ENCODE measurements at places on chromosomes 7 and 10.

DNA sequence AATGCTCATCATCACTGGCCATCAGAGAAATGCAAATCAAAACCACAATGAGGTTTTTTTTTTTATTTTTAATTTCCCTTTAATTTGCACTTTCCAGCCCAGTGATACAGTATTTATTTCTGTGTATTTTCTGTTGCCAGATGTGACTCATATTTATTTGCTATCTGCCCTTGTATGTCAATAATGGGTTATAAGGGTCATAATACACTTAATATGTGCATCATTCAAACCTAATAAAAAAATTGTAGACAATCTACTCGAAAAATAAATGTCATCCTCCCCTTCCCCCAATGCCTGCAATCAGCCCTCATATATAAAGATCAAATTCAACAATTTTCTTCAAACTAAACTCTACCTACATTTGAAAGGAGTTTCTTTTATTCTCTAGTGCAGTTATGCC is 154.5 kb downstream of the CSTF2T start:
- no peak for ATAC-seq

GRCh38 chr7:79513261-79513660 is 59.8 kb upstream of the MAGI2 start:
- ATAC-seq, result no peak

DNA sequence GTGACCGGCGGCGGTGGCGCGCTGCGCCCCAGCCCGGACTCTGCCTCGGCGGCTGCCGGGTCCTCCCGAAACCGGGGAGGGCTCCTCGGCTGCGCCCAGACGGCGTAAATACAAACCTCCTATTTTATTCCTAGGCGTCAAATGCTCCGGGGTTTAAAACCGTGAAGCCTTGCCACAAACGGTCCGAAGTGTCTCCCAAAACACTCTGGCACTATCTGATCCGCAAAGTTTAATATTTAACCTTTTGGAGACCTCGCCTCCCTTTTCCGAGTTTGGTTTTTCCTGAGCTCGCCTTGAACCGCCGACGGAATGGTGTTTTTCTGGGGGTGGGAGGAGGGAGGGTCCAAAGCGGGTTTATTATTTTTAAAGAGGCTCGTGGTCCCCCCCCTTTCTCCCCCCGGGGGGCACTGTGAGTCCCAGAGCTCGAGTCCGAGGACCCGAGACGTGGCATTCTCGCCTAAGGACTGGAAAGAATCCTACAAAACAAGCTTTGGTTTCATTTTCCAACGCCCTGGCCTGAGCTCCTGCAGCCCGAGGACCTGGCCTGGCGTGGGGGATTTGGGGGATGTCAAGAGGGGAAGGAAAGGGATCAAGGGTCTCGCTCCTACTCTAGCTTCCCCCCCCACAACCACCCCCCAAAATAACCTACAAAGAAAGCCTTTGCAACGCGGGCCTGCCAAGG is 1.8 kb downstream of the TNRC18 start:
- no peak for ATAC-seq

DNA sequence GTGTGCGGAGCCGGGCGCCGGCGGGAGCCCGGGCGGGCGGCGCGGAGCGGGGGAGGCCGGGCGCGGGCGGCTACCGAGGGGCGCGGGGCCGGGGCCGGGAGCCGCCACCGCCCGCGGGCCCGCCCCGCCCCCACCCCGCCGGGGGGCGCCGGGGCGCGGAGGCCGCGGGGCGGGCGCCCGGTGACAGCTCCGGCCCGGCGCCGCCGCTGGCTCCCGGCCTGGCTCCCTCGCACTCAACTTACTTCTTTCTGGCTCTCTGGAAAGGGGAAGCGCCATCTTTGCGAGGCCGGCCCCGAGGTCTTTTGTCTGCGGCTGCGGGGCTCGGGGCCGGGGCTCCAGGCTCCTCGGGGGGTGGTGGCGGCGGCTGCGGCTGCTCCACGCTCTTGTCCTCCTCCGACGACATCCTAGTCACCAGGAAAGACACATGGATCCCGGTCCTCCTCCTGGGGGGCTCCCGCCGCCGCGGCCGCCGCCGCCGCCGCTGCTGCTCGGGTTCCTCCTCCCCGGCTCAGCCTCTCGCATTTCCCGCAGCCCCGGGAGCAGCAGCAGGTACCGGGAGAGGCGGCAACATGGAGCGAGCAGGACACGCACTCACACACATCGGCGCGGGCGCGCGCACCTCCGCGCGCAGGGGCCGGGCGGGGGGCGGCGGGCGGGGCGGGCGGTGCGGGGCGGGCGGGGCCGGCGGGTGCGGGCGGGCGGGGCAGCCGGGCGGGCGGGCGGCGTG is at the start of gene KMT2C:
KMT2C (minus strand) TSS at position 620 of the 727 bp plus-strand sequence; CDS start at position 403, 217 bp downstream.
- peak; percentile 43 for ATAC-seq

GRCh38 chr10:26951650-26952049 is 90.9 kb upstream of the ABI1 start:
- ATAC-seq, result no peak

- ATAC-seq, result no peak
Measured at GRCh38 chr10:75239096-75239790, 3.5 kb upstream of the COMTD1 start.

DNA sequence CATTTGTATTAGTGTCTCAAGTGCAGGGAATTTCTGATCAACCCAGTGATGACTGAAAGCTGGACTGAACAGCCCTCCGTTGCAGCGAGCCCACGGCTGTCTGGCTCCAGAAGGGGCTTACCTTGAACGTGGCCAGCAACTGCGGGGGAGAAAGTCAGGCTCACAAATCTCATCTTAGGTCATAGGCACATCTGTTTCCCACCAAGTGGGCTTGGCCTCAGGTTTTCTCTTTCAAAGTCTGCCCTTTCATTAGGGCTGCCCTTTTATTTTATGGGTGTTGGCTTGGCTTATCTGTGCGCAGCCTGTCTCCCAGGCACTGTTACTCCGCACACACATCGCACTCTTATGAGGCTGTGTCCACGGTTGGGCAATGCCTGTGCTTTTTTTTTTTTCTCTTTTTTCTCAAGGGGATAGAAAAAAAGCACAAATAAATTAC is 178.0 kb downstream of the JCAD start:
- peak; percentile 78 for ATAC-seq

GRCh38 chr7:113030489-113030888 is 56.1 kb downstream of the GPR85 start:
- ATAC-seq, result no peak

- ATAC-seq, result no peak
Measured at GRCh38 chr7:151699147-151699927, 177.6 kb downstream of the PRKAG2 start.

- no peak for ATAC-seq
Measured at GRCh38 chr10:51377932-51378599, 303.8 kb downstream of the PRKG1 start.

GRCh38 chr7:78074713-78075112 is 276.1 kb downstream of the PHTF2 start:
- ATAC-seq, result no peak

DNA sequence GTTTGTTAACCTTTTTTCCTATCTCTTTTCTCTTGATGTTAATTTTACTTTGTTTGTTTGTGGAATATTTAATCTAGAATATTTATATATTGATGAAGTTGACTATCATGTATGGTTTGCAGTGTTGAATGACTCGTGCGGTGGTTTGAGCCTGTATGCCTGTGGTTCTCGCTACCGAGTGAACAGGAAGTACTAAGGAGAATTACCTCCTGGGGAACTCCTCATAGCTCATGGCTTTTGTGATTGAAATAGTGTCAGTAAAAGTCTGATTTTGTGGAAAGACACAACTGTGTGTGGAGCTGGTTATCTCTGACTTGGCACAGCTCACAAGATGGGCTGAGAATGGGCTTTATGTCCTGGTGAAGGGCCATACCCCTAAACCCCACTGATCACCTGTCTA is 498.6 kb downstream of the GLRX3 start:
- ATAC-seq, result no peak

- no peak for ATAC-seq
Measured at GRCh38 chr10:98150544-98150943, 16.1 kb downstream of the R3HCC1L start.

GRCh38 chr10:80924063-80924952 is 386.6 kb downstream of the SH2D4B start:
- ATAC-seq, result no peak

DNA sequence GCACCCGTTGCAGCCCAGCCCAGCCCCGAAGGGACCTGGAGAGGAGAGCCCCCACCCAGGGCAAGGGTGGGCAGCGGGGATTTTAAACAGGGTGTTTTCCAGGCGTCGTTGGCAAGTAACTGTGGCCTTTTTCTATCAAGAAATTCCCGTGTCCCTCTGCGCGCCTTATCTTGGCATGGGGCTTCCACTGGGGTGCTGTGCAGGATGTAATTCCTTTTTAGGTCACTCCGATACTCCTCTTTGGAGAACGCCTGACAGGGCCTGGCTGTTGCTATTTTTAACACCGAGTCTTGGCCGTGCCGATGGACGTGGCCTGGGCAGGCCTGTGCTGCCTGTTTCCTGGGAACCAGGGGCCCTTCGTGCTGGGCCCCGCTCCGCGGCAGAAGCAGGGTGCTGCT is 93.8 kb downstream of the INPP5A start:
- peak; percentile 87 for ATAC-seq

GRCh38 chr7:83519240-83519639 is 129.7 kb downstream of the SEMA3E start:
- ATAC-seq, result no peak

- ATAC-seq, result peak; percentile 95
Measured at GRCh38 chr7:149497467-149498261, at the start of gene ZNF746. ZNF746 (minus strand) TSS chr7:149497809; CDS start chr7:149497536, 273 bp downstream.

GRCh38 chr10:7486528-7486927 is 75.7 kb upstream of the SFMBT2 start:
- no peak for ATAC-seq

DNA sequence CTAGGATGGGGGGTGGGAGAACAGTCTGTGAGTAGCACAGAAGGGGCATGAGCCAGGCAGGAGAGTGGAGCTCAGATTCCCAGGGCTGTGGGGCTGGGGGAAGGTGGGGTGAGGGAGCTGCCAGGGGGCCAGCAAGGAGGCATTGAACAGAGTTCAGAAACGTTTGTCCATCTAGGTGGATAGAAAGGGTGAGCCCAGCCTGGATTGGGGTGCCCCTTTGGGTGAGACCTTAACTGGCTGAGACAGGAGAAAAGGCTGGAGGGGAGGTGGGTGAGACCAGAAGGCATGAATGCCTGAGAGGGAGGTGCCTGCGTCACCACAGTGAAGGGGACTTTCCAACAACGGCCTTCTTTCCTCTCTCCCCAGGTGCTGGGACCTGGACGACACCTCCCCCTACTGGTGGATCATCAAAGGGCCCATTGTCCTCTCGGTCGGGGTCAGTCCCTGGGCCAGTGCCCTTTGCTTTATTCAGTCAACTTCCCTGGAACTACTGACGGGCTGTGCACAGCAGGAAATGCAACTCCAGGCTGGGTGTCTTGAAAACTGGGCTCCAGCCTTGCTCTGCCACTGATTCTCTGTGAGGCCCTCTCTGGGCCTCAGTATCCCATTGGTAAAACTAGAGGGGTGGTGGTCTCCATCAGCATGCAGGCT is 11.0 kb downstream of the GHRHR start:
- ATAC-seq, result peak; percentile 63

DNA sequence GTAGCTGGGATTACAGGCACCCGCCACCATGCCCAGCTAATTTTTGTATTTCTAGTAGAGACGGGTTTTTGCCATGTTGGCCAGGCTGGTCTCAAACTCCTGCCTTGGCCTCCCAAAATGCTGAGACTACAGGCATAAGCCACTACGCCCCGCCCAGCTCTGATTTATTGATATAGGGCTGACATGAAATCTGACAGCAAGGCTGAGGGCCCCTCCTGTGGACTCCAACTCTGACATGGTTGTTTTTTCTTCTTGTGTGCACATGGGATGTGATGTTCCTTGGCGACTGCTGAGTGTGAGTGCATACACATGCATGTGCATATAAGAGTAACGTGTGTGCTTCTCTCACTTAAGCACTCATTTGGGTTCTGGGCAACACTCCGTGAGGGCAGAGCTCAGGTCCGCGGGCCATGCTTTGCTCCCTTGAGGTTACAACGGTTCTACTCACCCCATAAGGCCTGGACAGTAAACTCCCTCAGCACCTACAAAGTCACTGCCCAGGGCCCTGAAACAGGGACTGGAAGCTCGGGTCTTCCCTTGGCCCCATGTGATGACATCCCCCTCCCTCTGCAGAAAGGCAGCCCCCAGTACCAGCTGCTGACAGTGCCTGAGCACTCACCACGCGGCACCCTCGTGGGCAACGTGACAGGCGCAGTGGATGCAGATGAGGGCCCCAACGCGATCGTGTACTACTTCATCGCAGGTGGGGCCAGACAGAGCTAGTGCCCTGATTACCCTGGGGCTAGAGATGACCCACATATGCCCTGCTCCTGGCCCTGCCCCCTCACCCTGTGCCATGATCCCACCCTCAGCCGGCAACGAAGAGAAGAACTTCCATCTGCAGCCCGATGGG is 33.6 kb upstream of the VSIR start:
- no peak for ATAC-seq

- ATAC-seq, result no peak
Measured at GRCh38 chr7:50355817-50356178, 51.3 kb downstream of the IKZF1 start.

DNA sequence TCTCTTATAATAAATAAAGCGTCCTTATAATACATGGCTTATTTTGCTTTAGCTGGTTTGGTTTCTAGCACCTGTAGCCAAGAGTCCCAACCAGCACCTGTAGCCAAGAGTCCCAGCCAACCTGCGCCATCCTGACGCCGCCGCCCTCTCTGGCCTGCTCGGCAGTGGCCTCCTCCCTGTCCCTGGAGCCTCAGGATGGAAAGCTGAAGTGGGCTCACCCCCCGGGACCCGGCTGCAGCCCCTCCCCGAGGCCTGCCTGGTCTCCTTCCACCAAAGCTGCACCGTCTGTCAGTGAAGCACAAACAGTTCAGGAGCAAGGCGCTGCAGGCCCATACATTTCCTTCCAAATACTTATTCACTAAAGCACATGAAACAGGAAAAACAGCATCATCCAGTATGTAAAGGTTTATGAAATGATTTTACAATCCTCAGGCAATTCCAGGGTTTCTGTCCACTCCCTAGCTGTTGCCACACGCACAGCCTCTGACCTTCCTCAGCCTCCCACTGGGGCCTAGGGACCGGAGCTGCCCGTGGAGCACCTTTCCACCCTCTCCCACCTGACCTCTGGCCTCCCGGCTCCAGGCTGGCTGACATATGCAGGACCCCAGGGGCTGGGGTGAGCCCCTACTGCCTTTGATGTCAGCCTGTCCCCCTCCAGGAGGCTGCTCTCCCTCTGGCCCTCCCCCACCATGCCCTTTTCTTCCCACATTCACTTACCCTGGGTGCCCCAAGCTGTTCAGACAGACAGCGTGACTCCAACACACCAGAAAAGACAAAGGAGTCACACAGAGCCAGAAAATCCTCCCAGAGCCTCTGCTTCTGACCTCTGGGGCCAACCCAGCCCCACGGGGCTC is 149.6 kb upstream of the PPP2R2D start:
- no peak for ATAC-seq
